Ovary (tissue), 10 donors: ENCODE measurements at places on chromosomes 1 and 21. TPM values are rescaled to one million over a fixed set of nuclear protein-coding genes. Genes with fewer than 3 reads are reported as not detected.
A peak's percentile ranks its signal among the peaks of the same experiment; 100 is the strongest.

OR2T11 gene
- not detected for total RNA-seq

DNA sequence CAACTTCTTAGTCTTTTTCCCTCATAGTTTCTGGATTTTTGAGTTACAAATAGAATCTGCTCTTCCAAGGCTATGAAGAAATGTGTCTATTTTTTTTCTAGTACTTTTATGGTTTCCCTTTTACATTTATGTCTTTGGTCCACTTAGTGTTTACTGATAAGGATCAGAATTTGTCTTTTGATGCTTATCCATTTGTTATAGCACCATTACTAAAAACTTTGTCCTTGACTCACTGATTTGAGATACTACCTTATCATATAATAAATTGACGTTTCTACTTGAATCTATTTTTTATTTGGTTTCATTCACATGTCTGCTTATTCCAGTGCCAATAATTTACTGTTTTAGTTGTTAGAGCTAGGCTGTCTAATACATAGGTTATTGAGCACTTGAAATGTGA, 161.1 kb upstream of the DPYD start:
- H3K36me3 ChIP-seq = no peaks in the 10 kb centered on the region
- no peak overlapping the region for H3K4me3 ChIP-seq
- no peaks in the 10 kb centered on the region for H3K27me3 ChIP-seq
- DNase-seq = no peak

DNA sequence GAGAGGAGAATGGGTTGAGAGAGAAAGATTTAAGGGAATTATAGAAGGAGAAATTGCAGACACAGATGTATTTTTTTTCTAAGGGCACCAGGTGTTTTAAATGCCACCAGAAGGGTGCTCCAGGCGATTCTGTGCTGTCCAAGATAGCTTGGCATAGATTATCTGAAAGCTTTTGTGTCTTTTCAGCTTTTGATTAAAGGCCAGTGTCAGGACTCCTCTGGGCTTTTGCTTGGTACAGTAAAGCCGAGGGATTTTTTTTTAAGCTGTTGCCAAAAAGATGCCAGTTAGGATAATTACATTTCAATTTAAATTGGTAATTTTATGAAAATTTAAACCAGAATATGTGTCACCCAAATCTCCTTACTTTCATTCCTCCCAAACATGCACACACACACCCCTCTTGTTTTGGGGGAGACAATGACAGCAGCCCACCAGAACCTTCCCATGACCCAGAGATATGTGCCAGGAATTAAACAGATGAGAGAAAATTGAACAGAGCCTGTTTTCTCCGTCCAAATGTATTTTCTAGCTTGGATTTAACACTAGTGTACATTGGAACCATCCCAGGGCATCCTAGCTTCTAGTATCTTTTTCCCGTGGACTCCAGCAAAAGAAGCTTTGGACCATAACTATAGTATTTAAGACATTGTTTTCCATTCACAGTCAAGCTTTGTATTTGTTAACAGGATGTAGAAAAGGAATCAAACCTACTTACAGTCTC, 670.7 kb upstream of the CXADR start:
- H3K4me1 ChIP-seq = peaks cover 7% of the 10 kb centered on the region
- H3K4me3 ChIP-seq = no peak overlapping the region
- no peak for DNase-seq
- no peaks in the 10 kb centered on the region for H3K27me3 ChIP-seq
- no peaks in the 10 kb centered on the region for H3K36me3 ChIP-seq
- H3K27ac ChIP-seq = no peak overlapping the region

DNA sequence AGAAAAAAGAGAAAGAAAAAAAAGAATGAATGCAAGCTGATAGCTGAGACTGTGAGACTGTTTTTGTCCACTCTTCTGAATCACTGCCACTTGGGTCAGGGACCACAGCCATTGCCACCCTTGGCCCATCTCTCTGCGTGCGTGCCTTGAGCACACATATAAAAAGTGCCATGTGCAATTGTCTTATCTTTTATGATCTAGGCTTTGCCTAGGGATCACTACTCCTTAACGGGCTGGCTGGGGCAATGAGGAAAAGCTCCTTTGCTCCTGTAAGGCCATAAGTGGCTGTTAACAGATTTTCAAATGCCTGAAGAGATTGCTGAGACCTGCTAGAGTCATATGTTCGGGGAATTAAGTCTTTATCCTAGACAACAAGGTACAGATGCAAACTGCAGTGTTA, 8.2 kb downstream of the SPATA46 start:
- no peak overlapping the region for H3K4me3 ChIP-seq
- H3K36me3 ChIP-seq = no peaks in the 10 kb centered on the region
- no peaks in the 10 kb centered on the region for H3K4me1 ChIP-seq
- no peak for DNase-seq

SUSD4 gene
- 47.0 TPM for total RNA-seq

GRCh38 chr1:9340172-9340854, 47.6 kb downstream of the SPSB1 start:
- no peak for DNase-seq
- peak overlapping the region; percentile 37 for H3K27ac ChIP-seq
- H3K4me3 ChIP-seq = no peak overlapping the region
- H3K27me3 ChIP-seq = no peaks in the 10 kb centered on the region

PSMD4 gene
- total RNA-seq = 108 TPM

DNA sequence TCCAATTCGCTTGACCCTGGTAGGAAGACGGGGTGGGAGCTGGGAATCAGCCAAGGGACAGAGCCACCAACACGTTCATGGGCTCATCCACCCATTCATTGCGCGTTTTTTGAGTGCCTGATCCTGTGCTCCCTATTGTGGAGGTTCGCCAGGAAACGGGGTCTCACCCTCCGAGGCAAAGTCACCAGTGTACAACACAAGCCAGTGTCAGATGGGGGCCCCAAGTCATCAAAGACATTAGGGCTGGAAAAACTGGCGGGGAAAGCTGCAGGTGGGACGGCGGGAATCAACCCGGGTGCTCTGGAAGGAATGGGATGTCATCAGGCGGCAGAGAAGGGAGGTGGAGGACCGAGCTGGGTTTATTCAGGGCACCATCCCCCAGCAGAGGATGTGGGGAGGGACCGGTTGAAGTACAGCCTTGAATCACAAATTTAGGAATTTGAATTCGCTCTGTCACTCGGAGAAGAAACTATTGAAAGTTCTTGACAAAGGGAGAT, 667 bp upstream of the NID1 start:
- peak overlapping the region; percentile 80 for H3K27ac ChIP-seq
- H3K36me3 ChIP-seq = no peaks in the 10 kb centered on the region
- H3K4me3 ChIP-seq = peak overlapping the region; percentile 83
- DNase-seq = no peak

- H3K4me1 ChIP-seq = peaks cover 22% of the 10 kb centered on the region
- no peaks in the 10 kb centered on the region for H3K36me3 ChIP-seq
- no peaks in the 10 kb centered on the region for H3K27me3 ChIP-seq
- peak overlapping the region; percentile 49 for H3K27ac ChIP-seq
Observed at GRCh38 chr1:231694075-231694431, 67.5 kb downstream of the DISC1 start.

SPATA46 gene
- total RNA-seq = not detected

DNA sequence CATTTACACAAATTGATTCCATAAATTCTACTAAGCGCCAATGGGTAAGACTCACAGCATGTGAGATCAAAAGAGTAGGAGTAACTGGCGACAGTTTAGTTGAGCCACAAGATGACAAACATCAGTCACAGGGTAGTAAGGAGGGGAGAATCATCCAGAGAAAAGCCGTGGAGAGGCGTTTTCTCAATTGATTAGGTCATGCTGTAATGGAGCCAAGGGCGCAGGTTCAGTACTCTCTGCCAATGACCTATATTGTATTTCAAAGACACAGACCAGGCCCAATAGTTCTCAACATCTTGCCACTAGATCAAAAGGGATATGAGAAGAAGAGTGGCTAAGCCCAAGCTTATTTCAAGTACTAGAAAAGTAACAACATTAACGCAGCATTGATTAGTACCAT, 467.5 kb downstream of the SMYD3 start:
- H3K4me3 ChIP-seq = no peak overlapping the region
- H3K36me3 ChIP-seq = no peaks in the 10 kb centered on the region
- DNase-seq = no peak
- no peaks in the 10 kb centered on the region for H3K27me3 ChIP-seq
- H3K27ac ChIP-seq = no peak overlapping the region

GRCh38 chr1:183023601-183024316, 539 bp downstream of the LAMC1 start:
- peaks cover 5% of the 10 kb centered on the region for H3K4me1 ChIP-seq
- H3K27ac ChIP-seq = peak overlapping the region; percentile 100
- H3K4me3 ChIP-seq = peak overlapping the region; percentile 62
- H3K36me3 ChIP-seq = no peaks in the 10 kb centered on the region
- no peaks in the 10 kb centered on the region for H3K27me3 ChIP-seq

DNA sequence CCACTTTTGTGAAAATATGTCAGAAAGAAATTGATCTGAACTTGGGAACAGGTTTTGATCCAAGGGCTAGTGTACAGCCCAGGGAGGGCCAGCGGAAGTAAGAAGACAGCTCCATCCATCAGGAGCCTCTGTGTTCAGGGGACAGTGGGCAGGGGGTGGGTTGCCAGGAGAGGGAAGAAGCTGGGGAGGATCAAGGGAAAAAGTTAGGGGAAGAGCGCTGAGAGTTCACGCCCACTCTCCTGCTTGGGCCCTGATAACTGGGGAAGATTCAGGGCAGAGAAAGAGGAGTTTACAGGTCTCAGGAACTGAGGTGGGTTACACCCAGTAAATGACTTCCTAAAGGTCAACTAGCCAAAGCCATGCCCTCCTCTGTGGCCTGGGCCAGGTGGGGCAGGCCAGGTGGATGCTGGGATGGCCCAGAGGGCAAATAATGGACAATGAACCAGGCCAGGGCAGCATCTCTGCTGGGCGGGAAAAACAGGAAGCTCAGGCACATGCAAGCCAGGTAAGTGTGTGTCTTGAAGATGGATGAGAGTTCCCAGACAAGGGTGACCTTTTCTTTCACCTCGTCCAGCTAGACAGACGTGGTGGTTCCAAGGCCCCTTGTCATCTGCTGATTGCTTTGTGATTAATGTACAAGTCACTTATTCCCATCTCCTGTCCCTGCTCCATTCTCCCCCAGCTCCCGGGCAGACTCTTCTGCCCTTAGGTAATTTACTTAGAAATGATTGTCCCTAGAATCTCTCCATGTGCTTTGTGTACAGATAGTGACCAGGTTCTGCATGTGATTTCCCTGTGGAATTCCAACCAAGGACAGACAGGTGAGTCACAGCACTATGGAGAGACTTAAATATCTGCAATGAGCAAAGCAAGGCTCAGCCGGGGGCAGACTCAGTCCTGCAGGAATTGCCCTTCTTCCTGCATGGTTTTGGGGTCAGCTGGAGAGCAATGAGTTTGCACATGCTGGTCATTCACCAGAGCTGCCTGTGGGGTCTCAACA, 57.0 kb downstream of the MDM4 start:
- H3K4me3 ChIP-seq = no peak overlapping the region
- DNase-seq = no peak
- no peaks in the 10 kb centered on the region for H3K36me3 ChIP-seq
- H3K4me1 ChIP-seq = no peaks in the 10 kb centered on the region

NR5A2 gene
- 4.4 TPM for total RNA-seq
